GM19239 (cell line): ENCODE measurements at places on chromosomes 2 and 18.

DNA sequence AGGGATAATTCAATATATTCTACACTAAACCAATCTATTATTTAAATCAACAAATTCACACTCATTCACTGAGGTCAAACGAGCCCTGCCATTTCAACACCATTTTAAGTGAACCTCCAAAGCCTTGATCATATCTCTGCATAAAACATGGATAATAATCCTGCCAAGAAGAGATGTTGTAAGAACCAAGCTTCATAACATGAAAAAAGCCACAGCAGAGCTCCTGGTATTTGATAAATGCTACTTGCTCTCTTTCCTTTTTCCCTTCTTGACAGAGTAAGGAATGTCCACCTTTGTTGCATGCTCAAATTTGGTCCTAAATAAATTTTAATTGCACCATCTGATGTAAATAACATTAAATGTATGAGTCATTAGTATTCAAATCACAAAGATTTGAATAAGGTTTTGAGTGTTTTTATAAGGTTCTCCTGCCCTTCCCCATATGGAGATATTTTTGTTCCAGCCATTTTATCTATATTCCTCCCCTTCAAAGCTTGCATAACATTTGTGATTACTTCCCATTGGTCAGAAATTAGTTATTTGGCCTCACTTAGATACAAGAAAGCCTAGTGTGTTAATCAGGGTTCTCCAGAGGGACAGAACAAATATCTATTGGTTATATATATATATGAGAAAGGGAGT is 318.8 kb downstream of the RND3 start:
- no peak for DNase-seq

- no peak for DNase-seq
Measured at GRCh38 chr2:12918835-12919445, 202.2 kb downstream of the TRIB2 start.

DNA sequence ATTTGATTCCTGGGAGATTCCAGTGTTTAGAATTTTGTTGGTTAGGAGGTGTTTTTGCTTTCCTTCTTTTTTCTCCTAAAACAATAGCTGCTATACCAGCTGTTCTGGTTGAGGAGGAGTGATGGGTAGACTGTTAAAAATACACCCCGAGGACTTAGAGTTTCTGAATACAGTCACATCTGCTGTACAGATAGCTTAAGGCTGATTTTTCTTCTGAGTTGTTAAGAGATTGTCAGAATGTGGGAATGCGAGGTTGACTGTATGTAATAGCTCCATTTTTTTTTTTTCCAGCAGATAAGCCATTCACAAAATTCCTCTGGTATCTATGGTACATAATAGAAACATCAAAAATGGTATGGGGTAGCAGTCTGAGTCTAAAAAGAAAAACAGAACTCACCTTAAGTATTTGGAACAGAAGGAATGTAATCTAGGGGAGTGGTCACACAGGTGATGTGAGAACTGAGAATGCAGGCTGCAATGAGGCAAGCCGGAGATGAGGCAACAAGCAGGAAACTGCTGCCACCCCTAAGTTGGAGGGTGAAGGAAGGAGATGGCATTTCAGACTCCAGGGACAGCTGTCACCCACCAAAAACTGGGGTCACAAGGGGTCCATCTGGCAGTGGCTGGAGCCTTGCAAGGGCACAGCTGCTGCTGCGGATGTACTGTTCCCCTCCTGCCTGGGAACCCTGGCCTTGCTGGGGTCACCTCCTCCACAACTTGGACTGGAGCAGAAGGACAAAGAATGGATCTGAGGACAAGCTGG is 2.4 kb downstream of the DGKD start:
- DNase-seq: no peak

DNA sequence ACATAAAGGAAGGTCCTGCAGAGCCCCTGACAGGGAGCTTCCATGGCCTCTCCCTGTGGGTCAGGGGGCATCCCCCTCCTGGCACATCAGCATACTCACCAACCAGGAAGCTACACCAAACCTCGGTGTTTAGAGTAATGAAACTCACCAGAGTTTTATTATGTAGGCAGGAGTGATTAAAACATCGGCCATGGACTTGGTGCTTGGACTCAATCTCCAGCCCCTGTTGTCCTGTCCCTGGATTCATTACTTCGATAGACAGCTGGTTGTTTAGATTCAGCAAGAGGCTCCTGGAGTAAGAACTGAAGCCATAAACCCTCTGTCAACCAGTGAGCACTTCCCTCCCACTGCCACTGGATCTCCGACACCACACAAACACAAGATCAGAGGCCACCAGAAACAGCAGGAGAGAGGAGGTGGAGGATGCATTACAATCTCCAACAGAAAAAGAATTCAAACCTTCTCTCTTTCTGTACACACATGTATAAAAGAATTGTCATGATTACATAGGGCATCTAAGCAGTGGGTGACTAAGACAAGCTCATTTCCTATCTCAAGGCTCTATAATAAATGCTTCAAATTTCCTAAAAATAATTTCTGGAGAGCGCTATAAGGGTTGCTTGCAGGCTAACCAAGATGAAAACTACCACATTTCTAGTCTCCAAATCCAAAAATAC is 27.2 kb downstream of the TBC1D8 start:
- DNase-seq: no peak

GRCh38 chr2:226636586-226636985 is 163.0 kb downstream of the IRS1 start:
- no peak for DNase-seq

DNA sequence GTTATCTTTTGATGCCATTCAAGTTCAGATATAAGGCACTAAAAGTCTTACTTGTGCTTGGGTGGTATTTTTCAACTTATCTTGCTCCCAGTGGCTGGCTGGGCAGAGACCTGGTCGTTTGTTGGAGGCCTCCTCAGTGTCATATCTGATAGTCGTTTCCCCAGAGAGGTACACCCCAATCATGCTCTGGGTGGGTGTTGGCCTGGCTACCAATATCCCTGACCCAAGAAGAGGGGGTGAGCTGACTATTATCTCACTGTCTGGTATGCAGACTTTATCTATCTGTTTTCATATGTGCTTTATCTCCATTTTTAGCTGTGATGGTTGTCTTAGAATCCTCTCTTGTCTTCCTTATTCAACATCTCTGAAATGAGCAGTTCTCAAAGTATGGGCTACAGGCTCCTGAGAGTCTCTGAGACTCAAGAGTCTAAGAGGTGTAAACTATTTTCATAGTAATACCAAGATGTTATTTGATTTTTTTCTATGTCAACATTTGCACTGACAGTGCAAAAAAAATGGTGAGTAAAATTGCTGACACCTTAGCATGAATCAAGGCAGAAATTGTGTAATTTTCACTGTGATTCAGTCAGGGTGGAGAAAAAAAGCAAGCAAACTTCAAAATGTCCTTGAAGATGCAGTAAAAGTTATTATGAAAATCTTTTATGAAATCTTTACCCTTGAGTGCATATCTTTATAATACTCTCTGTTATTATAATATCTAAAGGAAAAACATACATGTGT is 12.3 kb upstream of the PLEK start:
- DNase-seq: no peak

DNA sequence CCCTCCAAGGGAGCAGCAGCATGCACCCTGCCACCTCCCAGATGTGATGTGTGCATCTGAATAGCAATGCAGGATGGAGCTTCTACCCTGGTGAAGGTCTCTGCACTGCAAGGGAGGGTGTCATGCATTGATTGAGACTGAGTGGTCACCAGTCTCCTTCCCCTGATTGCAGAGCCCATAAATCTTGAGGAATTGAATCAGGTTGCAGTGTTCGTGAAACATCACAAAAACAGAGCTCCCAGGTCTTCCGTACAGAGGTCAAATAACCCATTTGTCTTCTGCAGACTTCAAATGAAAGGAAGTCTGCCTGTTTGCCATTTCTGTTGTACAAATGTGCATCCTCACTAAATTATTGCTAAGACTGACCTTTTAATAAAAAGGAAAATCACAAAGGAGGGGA is 136.8 kb downstream of the WDSUB1 start:
- DNase-seq: no peak

GRCh38 chr2:217451666-217452065 is 551.1 kb downstream of the TNS1 start:
- DNase-seq: no peak

DNA sequence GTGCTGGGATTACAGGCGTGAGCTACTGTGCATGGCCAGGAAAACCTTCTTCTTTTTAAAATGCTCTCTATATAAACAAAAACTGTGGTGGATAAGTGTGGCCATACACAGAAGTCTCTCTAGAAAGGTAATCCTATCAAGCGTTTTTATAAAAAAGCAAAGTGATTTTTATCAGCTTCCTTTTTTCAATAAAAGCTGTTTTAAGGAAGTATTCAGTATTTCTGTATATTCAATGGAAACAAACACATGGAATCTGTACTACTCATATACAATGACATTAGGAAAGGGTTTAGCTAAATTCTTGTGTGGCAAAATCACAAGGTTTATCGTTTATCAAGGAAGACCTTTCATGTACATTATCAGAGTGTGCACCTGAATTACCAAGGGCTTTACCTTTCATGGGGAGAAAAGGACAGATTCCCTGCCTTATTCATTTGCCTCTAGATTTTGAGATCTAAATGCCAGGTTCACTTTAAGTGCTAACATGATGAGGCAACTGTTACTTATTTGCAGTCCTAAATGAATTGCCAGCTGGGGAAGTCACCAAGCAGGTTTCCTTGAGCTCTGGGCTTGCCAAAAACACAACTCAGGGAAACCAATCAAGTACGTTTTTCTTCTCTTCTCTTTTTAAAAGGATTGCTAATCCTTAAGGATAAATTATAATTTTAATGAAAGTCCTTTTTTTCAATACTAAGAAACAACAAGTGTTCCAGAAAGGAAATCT is 70.8 kb downstream of the RTN4 start:
- no peak for DNase-seq

- no peak for DNase-seq
Measured at GRCh38 chr18:24695168-24695567, 234.7 kb downstream of the HRH4 start.

- no peak for DNase-seq
Measured at GRCh38 chr18:48832938-48833700, 117.6 kb downstream of the SMAD7 start.

DNA sequence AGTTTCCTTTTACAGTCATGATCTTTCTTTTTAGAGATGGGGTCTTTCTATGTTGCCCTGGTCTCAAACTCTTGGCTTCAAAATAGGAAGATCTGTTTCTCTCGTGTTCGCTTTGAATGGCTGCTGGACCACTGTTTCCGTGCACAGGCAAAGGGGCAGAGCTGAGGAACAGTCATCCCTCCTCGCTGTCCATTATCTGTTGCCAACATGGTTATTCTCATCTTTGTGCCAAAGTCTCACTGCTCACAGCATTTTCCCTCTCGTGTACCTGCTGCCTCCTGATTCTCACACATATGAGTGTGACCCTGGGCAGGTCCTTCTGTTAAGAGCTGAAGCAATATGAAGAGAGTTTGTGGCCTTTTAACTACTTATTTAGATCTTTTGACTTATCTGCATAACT is 28.0 kb upstream of the CCNYL1 start:
- no peak for DNase-seq

DNA sequence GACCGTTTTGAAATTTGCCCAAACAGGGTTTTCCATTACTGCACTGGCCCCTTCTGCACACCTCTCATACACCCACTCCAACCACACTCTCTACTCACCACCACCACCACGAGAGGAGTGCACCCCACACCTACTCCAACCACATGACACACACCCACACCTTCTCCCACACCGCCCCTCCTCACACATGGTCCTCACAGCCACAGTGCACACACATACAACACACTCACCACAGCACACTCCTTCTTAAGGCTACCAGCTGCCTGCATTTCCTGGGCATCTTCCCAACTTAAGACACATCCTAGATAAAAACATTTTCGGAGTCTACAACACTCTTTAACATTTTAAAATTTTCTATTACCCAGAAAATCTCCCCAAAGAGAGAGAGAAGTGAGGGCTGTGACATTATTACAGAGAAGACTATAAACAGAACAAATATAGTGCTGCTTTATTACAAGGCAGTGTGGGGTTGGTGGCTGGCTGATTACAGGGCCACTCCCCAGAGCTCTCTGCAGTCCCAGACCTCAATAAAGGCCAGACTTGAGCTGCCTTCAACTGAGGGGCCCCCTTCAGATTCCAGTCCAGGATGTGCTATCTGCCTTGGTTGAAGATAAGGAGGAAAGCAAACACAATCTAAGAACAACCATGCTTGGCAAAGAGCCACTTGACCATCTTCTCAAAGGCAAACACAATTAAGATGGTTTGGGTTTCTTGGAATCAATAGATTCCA is 36.1 kb downstream of the NHEJ1 start:
- DNase-seq: no peak

DNA sequence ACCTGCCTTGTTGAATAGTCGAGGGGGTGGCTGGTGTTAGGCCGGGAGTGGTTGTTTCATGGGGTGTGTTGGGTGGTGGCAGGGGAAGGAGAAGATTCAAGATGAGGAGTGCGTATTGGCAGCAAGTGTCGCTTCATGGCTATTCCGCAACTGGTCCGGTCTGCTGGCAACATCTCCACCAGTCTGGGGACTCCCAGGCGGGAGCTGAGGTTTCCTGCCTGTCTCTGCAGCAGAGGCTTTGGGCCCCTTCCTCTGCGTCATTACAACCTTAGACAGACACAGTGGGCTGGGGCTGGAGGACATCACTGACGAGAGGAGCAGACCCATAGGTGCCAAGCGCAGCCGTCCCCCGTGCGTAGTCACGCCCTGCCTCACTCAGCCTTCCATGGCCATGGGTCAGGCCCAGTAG is 64.0 kb upstream of the MCFD2 start:
- DNase-seq: no peak

DNA sequence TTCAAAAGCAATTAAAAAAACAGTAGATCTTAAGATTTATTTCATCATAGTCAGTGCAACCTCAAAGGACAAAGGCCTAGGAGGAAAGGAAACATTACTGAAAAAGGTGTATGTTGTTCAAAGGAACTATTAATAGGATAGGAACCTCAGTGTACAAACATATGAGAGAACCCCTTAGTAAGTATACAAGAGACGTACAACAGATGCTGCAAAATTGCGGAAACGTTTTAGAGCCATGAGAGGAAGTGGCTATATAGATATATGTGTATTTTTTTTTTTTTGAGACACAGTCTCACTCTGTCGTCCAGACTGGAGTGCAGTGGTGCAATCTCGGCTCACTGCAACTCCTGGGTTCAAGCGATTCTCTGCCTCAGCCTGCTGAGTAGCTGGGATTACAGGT is 22.2 kb downstream of the PIK3C3 start:
- DNase-seq: no peak

DNA sequence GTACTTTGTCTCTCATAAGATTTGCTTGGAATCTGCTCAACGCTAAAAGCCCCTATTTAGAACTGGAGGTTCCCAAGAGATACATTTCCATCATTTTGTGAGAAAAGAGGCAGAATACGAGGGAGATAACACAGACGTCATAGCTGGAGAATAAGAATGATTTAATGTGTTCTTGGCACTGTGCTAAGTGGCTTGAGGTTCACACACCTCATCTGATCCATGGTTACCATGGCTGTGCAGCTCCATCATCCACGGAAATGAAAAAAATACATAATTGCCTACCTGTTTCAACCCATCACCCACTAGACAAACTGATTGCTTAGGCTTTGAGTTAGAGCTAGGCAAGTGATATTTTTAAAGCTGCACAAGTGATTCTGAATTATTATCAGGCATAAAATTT is 227.6 kb downstream of the SLC8A1 start:
- DNase-seq: no peak
